Activated CD4-positive, alpha-beta T cell treated with anti-CD3 and anti-CD28 coated beads, Interleukin-2, amount 10 ng/mL, durations not matched to agents 7 days and 5 days (primary cell): ENCODE measurements at places on chromosomes 5 and 9. TPM values are rescaled to one million over a fixed set of nuclear protein-coding genes. Genes with fewer than 3 reads are reported as not detected.

DNA sequence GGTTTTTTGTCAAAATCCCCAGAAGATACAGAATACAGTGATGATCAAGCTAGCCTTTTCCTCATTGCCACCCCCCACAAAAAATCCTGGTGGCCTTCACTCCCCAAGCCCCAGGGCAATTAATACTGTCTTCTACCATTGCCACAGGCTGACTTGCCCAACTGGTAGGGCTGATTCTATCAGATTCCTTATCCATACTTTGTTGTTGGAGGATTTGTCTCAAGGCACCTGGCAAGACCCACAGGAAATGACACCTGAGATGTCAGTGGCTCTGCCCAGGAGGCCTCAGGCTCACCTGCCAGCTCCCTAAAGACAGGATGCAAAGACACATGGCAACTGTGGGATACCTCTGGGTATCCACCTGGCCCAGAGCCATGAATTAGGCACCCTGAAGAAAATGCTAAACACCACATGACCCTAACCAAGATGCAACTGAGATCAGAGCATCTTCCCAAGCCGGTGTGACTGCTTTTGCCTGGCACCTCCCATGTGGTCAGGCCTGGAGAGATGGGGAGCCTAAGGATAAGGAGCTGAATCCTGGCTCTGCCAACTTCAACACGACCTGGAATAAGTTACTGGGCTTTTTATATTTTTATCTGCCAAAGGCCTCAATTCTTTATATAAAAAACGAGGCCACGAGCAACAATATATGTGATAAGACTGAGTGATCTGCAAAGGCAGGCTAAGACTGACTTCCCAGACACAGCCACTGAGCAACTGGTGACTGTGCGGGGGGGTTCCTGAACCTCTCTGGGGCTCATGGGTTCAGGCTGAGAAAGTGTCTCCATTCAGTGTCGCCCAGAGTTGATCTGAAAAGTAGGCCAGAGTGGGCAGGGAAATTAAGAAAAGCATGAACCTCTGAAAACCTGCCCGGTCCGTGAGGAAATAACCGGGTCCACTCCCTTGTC lies 944 bp downstream of the ATOX1 start:
- no peaks in the 10 kb centered on the region for H3K27me3 ChIP-seq
- peaks cover 39% of the 10 kb centered on the region for H3K4me1 ChIP-seq
- peak overlapping the region; percentile 76 for H3K4me3 ChIP-seq
- peak; percentile 15 for DNase-seq
- peak overlapping the region; percentile 85 for H3K27ac ChIP-seq
- H3K36me3 ChIP-seq, result peaks cover 12% of the 10 kb centered on the region

GRCh38 chr5:140424135-140424534 lies 22.5 kb downstream of the ANKHD1 start:
- no peak overlapping the region for H3K27ac ChIP-seq
- DNase-seq, result no peak
- H3K4me1 ChIP-seq, result peaks cover 24% of the 10 kb centered on the region
- no peak overlapping the region for H3K4me3 ChIP-seq

DNA sequence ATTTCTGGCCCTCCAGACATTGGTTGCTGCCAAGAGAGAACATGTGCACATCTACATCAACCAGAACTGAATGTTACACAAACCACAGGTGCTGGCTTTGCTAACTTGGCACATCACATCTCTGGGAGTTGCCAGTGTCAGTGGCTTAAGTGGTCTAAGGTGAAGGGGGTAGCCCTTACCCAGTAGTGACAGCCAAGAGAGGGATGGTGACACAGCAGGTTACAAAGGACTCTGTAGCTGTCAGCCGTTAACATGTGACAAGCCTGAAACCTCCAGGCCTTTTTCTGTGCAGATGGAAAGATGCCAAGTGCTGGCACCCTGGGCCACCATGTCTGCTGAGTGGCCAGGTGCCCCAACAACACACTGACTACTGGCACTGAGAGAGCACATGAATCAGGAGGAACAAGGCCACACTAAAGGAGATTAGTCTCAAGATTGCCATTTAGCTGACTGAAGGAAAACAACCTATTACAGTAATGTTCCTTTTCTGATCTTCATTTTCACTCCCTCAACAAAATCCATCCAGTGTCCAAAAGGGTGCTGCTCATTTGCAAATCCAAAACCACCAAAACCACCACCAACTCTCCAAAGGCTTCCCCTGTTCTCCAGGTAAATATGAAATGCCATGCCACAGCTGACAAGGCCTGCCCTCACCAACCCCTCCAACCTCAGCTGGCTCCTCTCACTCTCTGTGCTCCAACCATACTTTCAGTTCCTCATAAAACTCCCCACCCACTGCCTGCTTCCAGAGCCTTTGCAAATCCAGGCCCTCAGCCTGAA lies 20.2 kb downstream of the SIL1 start:
- no peak for DNase-seq
- no peaks in the 10 kb centered on the region for H3K36me3 ChIP-seq
- no peak overlapping the region for H3K27ac ChIP-seq
- peaks cover 2% of the 10 kb centered on the region for H3K27me3 ChIP-seq
- H3K4me1 ChIP-seq, result peaks cover 5% of the 10 kb centered on the region

DNA sequence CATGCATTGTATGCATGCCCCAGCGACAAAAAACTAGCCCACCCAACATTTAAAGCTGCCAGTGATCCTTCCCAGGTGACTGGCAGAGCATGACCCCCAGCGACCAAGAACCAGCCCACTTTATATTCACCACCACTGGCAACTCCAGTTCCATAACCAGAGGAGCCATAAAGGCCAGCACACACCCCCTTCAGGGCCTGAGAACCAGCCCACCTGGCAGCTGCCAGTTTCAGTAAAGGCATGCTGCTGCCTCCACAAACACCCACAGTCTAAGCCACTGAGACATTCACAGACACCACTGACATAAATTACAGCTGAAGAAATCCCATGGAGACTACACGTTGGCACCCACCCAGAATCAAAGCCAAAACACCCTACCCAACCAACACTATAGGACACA lies 46.9 kb upstream of the RGS7BP start:
- H3K36me3 ChIP-seq, result no peaks in the 10 kb centered on the region
- no peak for DNase-seq
- no peak overlapping the region for H3K4me3 ChIP-seq
- H3K27ac ChIP-seq, result no peak overlapping the region
- no peaks in the 10 kb centered on the region for H3K4me1 ChIP-seq
- H3K27me3 ChIP-seq, result no peaks in the 10 kb centered on the region

MELK gene
- 74.5 TPM for total RNA-seq

DNA sequence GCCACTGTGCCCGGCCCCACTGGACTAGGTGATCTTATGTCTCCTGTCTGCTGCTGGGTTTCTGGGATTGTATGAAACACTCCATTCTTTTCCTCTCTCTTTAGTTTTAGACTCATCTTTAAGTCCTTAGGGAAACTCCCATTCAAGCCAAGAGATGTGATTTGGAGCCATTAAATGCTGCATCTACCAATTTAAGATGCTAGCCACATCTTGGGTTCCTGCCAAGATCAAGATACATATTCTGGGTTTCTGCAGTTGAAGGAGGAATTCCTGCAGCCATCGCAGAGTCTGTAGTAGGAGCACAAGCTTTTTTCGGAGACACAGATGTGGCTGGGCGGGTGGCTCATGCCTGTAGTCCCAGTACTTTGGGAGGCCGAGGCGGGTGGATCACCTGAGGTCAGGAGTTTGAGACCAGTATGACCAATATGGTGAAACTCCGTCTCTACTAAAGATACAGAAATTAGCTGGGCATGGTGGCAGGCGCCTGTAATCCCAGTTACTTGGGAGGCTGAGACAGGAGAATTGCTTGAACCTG lies 23.2 kb downstream of the STXBP1 start:
- no peaks in the 10 kb centered on the region for H3K36me3 ChIP-seq
- peaks cover 4% of the 10 kb centered on the region for H3K27me3 ChIP-seq
- H3K4me3 ChIP-seq, result no peak overlapping the region
- no peak for DNase-seq
